ENCODE measurements at places on chromosomes 5 and 9. TPM values are rescaled to one million over a fixed set of nuclear protein-coding genes. Genes with fewer than 3 reads are reported as not detected.

PCDHGA2 gene
- total RNA-seq, result 1.1 TPM

QRFP gene
- total RNA-seq, result not detected

LCN15 gene
- total RNA-seq, result 9.3 TPM

SKP2 gene
- 22.7 TPM for total RNA-seq

SLC6A3 gene
- 0.70 TPM for total RNA-seq

AGXT2 gene
- total RNA-seq, result 5.5 TPM

NIM1K gene
- not detected for total RNA-seq

STXBP1 gene
- 8.3 TPM for total RNA-seq

NPR3 gene
- 0.47 TPM for total RNA-seq

CDH6 gene
- total RNA-seq, result 0.85 TPM

SLC27A4 gene
- total RNA-seq, result 312 TPM

OR1J2 gene
- total RNA-seq, result not detected

DNA sequence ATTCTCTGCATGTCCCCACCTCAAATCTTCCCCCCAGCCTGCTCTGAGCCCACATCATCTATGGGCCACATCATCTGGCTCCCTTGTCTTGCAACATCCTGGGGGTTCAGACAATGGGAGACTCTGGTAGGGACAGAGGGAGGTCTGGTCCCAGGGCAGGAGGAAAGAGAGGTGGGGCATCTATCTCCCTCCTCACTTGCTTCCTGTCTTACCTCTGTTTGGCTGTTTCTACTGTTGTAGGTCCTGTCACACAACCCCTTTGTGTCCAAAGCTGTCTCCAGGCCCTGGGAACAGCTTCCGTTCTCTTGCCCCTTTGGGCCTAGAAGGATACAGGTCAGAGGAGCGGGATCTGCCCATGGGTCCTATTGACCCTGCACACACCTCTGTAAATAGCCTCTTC, 227.2 kb downstream of the NSG2 start:
- no peak for DNase-seq

DNA sequence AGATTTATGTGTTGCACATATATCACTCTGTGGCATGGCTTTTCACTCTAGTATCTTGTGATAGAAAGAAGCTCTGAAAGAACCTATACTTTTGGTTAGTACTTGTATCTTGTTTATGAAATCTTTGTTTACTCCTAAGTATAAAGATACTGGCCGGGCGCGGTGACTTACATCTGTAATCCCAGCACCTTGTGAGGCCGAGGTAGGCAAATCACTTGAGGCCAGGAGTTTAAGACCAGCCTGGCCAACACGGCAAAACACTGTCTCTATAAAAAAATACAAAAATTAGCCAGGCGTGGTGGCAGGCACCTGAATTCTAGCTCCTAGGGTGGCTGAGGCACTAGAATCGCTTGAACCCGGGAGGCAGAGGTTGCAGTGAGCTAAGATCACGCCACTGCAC, 128.7 kb downstream of the FBXO38 start:
- no peak for DNase-seq

DNA sequence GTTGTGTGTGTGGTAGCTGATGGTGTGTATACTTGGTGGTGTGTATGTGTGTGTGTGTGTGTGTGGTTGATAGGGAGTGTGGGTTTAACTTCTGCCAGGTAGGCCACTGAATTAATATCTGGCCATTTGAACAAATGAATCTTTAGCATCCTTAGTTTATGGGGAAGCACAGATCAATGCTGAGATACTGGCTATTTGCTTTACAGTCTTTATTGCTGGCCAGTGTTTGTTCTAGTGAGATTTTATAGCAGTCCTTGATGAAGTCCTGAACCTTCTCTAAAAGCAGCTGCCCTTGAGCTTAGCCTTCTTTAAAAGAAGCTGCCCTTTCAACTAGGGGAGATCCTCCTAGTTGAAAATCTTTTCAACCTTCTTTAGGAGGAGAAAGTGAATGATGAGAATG, 69.3 kb downstream of the MACIR start:
- no peak for DNase-seq

- no peak for DNase-seq
These were observed 38.0 kb upstream of the LRRC14B start for GRCh38 chr5:153256-153655.

- no peak for DNase-seq
These were observed 118.0 kb upstream of the OTULINL start for GRCh38 chr5:14463629-14464028.

DNA sequence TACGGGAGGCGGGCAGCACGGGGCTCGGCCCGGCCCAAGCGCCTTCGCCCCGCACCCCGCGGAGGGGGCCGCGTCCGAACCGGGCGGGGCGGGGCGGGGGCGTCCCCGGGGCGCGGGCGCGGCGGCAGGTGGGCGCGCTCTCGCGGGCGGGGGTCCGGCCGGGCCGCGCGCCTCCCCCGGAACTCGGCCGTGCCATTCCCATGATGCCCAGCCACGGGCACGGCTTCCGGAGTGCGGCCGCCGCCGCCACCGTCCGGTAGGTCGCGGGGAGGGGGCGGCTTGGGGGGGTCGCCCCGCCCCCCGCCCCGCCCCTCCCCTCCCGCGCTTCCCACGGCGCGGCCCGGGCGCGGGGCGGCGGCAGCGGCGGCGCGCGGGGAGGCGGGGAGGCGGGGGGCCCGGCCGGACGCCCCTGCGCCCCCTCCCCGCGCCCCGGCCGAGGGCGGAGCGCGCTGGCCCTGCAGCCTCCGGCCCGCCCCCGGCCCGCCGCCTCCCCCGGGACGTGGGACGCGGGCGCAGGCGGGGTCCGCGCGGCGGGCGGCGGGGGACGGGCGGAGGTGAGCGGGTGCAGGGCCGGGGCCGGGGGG, at the start of gene PPP1R26:
TSS of gene PPP1R26 (plus strand) at position 314 of the 584 bp plus-strand sequence. CDS start 4,729 bp downstream, outside the sequence.
- DNase-seq, result no peak

GRCh38 chr5:154386952-154387629, 58.7 kb upstream of the SAP30L start:
- no peak for DNase-seq

GRCh38 chr5:150175076-150175475, 8.5 kb downstream of the CDX1 start:
- no peak for DNase-seq

- DNase-seq, result no peak
These were observed 207.2 kb downstream of the ENC1 start for GRCh38 chr5:74433255-74433895.

- DNase-seq, result no peak
These were observed 491 bp upstream of the CTSL start for GRCh38 chr9:87725356-87725899.

GRCh38 chr9:123373946-123374345, 17.9 kb downstream of the CRB2 start:
- no peak for DNase-seq

- DNase-seq, result no peak
These were observed 10.9 kb upstream of the MOB3B start for GRCh38 chr9:27540502-27540901.

DNA sequence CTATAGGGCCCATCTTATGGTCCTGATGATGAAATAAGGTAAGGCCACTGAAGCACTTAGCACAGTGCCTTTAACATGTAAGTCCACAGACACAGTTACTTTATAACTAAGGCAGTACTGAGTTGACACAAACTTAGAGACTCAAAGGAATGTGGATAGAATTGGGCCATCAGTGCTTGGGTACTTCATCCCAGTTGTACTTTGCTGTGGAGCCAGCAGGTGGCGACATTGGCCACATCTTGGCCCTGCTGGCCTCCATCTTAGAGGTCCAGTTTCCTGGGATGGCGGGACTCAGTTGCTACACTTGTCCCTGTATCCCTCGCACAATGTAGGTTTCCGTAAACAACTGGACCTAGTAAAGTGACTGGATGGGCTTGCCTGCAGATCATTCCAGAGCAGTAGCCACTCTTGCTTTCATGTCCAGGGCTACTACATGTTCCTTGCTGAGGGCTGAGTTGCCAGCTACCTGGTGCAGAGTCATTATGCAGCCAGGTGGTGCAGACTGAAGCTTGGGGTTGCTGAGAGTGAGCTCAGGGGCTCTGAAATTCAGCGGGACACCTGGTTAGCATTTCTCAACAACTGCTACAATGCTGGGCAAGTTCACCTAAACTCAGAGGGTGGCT, 10.6 kb downstream of the MTAP start:
- DNase-seq, result peak; percentile 69

- DNase-seq, result no peak
These were observed 2.6 kb upstream of the CCDC187 start for GRCh38 chr9:136306211-136307208.

GRCh38 chr9:125805586-125805985, 58.4 kb downstream of the PBX3 start:
- DNase-seq, result no peak

- DNase-seq, result no peak
These were observed 51.3 kb downstream of the CRB2 start for GRCh38 chr9:123407217-123407851.

- no peak for DNase-seq
These were observed 39.9 kb downstream of the COL15A1 start for GRCh38 chr9:98983295-98984268.

DNA sequence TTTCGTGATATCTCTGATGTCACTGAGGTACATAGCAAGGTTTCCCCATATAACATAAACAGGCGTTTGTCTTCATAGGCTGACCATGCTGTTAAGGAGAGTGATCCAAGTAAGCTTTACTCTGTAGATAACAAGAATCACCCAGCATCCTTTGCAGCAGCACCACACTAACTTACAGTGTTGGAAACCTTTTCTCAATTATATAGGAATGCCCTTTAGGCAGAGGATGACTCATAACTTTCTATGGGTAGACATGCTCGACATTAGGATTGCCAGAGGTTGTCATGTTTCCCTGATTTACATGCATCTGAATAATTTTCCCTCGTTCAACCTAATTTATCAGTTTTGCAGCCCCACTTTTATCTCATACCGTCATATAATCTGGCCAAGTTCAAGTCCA, 870.0 kb upstream of the CDH9 start:
- no peak for DNase-seq

GRCh38 chr9:136682710-136683109, 4.5 kb downstream of the AGPAT2 start:
- DNase-seq, result no peak

GRCh38 chr5:21684992-21685391, 1168.2 kb downstream of the CDH12 start:
- DNase-seq, result no peak
